ENCODE measurements at places on chromosomes 5 and 9.

DNA sequence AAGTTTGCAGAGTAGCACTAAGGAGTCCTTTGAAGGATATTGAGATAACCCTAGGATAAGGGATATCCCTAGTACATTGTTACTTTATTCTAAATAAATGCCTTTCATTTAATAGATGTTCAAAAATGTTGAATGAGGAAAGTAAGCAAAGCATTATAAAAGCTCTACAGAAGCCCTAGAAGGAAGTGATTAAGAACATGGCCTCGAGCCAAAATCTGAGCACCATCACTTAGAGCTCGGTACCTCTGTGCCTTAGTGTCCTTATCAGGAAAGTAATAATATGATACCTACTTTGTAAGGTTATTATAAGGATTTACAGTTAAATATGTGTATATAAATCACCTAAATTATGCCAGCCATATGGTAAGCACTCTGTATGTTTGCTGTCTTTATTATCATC is 242.6 kb downstream of the KIAA0825 start:
- no peak for DNase-seq

- DNase-seq = peak; percentile 7
These were observed 363.4 kb upstream of the SLC30A5 start for GRCh38 chr5:68730220-68730978.

- no peak for DNase-seq
These were observed 114.6 kb downstream of the SYK start for GRCh38 chr9:90916147-90916734.

DNA sequence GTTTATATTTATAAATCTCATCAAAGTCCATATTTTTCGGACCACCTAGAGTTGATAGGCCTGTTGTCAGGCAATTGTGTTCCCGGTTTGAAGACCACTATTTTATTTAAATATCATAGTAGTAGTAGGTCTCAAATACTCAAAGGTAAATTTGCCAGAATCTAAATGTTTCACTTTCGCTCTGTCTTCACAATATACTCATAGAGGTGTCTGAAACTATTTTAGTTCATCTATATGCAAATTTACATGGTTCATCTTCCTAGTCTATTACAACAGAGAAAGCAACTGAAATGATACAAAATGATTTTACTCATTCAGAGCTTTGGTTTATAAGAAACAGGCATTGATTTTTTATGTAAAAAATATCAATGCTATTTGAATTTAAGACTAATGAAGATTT is 1897.5 kb downstream of the EFNA5 start:
- no peak for DNase-seq

GRCh38 chr9:107809871-107810460 is 320.4 kb upstream of the KLF4 start:
- no peak for DNase-seq

DNA sequence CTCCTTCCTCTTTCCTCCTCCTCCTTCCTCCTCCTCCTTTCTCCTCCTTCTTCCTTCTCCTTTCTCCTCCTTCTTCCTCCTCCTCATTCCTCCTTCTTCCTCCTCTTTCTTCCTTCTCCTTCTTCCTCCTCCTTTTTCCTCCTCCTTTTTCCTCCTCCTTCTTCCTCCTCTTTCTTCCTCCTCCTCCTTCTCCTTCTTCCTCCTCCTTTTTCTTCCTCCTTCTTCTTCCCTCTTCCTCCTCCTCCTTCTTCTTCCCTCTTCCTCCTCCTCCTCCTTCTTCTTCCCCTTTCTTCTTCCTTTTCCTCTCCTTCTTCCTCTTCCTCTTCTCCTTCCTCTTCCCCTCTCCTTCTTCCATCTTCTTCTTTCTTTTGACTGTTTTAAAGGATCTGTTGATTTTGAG is 538.8 kb downstream of the TMEM38B start:
- DNase-seq = no peak

DNA sequence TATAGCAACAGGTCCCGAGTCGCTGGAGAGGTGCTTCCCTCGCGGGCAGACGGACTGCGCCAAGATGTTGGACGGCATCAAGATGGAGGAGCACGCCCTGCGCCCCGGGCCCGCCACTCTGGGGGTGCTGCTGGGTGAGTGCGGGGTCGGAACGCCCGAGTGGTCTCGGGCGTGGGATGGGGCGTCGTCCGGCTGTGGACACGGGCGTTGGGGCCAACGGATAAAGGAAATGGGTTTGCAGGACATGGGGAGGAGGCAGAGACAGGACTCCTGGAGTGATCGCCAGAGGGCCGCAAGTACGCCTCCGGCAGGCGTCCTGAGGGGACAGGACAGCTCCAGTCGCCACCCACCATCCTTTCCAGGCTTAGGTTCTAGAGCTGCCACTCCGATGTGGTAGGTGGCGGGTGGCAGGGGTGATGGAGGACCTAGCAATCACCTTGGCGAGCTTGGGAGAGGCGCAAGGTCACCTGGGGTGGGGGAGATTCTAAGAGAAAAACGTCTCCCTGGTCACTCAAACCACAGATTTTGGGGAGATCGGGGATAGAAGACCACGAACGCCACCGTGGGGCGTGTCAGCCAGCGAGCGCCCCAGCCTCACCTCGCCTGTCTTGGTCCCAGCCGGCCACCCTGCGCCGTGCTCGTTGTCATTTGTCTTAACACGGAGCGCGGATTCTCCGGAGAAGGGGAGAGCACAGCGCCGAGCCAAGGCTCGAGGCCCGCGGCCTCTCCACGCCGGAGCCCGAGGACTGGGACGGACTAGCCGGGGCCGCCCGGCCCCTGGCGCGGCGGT is 922 bp downstream of the LMX1B start:
- peak; percentile 33 for DNase-seq

DNA sequence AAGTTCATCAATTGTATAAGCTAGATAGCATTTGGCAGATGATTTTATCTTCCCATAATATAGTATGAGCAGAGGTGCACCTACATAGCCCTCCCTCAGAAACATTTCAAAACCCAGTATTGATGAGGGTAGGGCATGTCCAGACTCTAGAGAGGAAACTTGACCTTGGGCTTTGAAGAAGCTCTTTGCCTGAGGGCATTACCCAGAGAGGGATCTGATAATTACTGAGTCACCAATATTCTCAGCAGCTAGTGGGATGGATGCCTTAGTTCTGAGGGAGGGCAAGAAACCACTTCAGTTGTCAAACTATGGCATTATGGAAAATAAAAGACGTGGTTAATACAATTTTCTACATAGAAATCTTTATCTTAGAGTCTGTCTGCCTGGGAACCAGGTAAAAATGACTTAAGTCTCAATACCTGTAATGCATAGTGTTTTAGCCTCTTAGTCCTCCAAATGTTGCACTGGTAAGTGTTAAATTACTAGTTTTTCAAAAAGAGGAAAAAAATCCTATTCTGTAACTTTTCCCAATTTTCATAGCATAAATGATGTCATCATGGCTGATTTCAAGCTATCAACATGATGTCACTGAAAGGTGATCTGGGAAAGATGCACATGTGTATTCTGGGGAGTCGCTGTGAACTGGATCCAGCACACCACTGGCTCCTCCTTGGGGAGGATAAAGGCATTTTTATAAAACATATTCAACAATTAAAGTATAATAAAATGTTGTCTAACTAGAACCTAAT is 809.0 kb downstream of the KCTD16 start:
- DNase-seq = no peak

DNA sequence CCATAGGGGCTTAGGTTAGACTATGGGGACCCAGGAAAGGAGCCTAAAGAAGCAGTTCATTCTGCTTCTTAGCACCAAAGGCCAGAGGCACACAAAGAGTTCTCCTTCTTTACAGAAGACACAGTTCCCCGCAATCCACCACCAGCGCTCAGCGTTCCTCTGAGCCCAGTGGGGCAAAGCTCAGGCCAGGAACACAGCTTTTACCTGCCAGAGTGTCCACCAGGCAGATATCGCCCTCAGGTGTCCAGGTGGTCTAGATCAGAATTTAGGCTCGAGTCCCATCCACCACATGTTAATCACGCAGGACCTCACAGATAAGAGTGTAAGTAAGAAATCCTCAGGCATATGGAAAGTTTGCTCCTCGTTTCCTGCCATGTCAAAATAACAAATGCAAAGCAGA is 53.0 kb downstream of the UBE2QL1 start:
- DNase-seq = no peak

DNA sequence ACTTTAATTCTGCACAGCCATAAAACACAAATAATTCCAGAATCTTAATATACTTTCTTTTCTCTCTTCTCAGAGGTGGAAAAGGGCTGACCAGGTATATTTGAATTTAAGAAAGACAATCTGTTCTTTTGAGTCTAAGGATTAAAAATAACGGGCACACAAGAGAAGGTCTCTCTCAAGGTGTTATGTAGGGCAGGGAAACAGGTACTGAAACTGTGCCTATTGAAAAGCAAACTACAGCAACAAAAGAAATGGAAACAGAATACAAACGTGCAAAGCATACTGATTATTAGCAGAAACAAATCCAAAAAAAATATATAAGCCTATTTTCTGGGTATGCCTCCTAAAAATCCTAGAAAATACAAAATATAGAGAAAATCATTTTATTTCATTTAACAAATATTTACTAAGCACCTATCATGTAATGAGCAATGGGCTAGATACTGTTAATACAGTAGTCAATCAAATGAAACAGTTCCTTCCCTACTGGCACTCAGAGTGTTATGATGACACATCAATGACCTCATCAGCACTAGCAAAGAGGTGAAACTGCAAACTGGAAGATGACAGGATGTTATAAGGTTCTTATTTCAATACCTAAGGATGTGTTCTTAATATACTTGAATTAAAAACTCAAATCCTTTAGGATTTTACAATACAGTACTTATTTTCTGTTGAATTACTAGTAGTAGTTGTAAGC is 87.7 kb downstream of the AUH start:
- peak; percentile 30 for DNase-seq

DNA sequence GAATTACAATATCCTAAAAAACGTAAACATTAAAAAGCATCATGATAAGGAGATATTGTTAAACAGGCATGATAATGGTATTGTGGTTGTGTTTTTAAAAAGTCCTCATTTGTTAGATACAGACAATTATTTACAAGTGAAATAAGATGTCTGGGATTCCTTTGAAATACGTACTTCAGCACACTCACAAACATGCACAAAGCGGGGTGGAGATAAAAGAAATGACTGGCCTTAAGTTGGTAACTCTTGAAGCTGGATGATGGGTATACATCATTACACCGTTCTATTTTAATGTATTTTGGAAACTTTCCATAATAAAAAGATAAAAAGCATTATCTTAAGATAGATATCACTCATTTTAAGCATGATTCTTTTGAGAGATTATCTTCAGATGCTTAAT is 1.0 kb downstream of the FAM200C start:
- DNase-seq = peak; percentile 23

- DNase-seq = no peak
These were observed 118.6 kb downstream of the KDM4C start for GRCh38 chr9:6876195-6876894.

DNA sequence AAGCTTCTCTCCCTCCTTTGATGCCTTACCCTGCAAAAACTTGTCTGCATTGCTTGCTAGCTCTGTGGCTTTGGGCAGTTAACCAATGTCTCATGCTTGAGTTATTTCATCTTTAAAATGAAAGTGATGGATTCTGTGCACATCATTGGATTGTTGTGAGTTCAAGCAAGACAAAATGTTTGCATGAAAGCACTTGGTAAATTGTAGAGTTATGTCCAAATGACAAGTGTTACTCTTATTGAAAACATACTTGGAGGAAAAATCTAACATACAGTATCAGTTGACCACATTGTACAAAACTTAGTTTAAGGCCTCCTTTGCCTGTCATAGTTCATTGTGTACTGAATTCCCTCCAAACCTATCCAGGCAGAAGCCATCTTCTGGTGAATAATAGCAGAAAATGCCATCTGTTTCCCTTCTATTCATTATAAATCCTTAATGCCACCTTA is 30.0 kb downstream of the TGFBR1 start:
- DNase-seq = no peak

DNA sequence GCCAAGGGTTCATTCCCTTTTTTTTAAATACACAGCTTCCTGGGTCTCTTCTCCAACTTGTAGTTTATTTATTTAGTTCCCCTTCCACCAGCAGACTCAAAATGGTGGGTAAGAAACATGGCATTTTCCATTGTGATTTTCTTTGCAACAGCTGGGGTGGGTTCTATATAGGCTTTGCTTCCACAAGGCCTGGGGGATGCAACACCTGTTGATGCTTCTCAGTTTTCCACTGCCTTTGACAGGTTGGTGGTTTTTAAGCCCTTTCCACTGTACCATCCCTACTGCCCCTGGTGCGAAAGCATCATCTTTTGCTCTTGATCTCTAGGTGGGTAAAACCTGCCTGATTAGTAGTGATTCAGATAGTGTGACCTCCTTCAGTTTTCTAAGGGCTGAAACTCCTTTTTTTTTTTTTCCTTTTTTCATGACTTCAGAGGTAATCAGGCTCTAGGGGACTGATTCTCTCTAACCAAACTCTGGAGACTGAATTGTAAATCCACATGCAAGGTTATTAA is 8.5 kb downstream of the KDM3B start:
- no peak for DNase-seq

DNA sequence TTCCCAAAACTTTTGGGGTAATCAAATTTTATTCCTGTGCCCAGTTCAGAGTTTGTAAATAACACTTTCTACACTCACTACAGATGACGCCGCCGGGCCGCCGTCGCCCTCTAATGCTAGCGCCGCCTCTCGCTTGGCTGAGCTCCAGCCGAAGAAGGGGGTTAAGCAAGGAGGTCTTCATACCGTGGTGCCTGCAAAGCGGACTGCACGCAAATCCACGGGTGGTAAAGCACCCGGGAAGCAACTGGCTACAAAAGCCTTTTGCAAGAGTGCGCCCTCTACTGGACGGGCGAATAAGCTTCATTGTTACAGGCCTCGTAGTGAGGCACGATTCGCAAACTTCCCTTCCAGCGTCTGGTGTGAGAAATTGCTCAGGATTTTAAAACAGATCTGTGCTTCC is 280.4 kb downstream of the MEF2C start:
- peak; percentile 64 for DNase-seq

GRCh38 chr5:176587398-176587797 is 22.6 kb downstream of the GPRIN1 start:
- no peak for DNase-seq

- no peak for DNase-seq
These were observed 13.3 kb downstream of the PHAX start for GRCh38 chr5:126613941-126614592.

- DNase-seq = peak; percentile 74
These were observed 102.0 kb upstream of the PTPN3 start for GRCh38 chr9:109600142-109600541.

DNA sequence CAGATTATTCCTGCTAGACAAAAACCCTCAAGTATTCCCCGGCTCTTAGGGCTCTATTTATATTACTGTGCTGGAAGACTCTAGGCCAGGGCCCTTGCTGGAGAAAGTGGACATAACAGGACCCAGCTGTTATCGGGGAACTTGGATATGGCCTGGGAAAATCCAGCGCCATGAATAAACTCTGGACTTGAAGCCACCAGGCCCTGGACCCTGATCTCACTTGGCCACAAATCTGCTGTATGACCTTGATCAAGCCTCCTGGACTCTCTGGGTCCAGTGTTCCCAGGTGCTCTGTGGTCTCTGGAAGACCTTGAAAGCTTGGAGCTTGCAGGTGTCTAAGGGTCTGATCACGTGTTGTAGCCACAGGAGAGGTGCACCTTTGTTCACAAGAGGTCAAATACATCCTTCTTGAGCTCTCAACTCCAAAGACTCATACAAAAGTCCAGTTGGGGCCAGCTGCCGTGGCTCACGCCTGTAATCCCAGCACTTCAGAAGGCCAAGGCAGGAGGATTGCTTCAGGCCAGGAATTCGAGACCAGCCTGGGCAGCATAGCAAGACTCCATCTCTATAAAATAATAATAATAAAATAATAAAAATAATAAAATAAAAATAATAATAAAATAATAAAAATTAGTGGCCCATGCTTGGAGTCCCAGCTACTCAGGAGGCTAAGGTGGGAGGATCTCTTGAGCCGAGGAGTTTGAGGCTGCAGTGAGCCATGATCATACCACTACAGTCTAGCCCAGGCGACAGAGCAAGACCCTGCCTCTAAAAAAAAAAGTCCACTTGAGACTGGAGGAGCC is 26.5 kb downstream of the COL27A1 start:
- DNase-seq = no peak

Data from hematopoietic multipotent progenitor cell treated with erythropoietin and hydrocortisone succinate and interleukin-3 and kit ligand, for 4 days (in vitro differentiated cells).